ENCODE measurements at places on chromosomes 5 and 9.

DNA sequence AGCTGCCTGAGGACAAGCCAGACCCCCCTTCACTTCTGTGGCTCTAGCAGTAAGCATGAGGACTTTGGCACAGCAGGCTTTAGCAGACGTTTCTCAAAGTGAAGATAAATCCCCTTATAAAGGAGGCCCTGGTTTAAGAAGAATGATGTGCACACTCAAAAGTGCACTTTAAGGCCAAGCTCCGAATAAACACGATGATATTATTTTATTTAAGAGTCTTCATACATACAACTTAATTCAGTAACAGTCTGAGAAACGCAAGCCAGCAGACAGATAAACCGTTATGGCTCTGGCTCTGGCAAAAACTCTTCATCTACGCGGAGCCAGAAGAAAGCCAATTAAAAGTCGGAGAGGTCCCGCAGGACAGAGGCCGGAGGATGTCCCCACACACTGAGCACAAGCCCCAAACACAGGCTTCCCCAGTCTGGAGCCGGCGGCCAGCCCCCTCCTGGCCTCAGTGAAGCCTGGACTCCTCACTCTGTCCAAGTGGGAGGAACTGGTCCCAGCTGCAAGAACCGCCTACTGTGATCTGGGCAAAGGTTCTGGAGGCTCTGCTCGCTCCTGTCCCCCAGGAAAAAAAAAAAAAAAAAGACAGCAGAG is 44.6 kb downstream of the ADAMTS2 start:
- no peak for DNase-seq

- peak; percentile 83 for DNase-seq
These were observed 16.1 kb upstream of the RAI14 start for GRCh38 chr5:34639852-34640626.

DNA sequence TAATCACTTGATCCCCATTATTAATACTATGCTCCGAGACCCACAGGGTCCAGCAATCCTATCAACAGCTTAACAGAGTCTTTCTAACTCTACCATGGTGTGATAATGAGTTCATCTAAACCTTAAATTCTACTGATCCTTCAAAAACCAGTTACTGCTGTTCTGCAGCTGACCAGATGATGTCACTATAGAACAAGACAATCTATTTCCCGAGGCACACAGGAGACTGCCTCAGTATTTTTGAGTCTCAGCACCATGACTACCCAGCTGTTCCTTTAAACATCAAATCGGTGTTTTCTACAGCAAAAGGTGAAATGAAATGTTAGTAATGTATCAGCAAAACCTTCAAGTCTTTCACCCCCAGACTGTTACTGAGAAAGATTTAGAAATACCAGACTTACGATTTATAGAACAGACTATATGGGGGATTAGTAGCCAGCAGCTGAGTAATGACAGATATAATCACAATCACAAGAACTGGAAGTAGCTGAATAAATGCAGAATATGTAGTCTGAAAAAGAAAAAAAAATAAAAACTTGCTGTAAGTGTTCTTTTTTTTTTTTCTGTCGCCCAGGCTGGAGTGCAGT is 16.9 kb downstream of the DNAJC18 start:
- peak; percentile 35 for DNase-seq

- DNase-seq = no peak
These were observed 40.1 kb upstream of the STX17 start for GRCh38 chr9:99866398-99866797.

DNA sequence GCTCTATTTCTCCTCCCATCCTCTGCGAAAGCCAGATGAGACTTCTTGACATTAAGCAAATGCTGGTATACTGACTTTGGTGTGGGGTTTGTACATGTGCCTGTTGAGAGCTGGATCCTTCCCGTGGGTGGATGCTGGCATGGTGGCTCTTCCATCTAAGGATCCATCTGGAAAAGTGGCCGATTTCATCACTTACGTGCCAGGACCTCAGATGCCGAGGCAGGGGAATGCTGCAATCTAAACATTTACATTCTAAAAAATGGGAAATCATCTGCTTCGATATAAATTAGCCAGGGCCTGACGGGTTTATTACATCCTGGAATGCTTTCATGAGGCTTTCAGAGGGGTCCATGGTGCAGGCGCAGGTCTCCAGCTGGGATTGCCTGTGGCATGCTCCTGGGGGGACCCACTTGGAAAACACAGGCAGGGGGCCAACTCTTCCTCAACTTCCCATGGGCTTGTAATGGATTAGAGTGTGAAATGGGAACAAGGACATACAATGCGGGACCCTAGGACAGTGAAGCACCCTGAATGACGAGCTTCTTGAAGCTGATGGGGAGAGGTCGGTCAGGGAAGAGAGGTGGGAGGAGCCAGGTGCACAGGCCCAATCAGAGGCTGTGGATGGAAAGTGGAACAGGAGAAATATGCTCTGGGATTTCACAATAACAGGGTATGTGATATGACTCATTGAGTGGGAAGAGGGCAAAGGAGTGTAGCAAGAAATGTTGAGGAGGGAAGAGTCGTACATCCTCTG is 105.5 kb upstream of the PITX1 start:
- DNase-seq = peak; percentile 96

DNA sequence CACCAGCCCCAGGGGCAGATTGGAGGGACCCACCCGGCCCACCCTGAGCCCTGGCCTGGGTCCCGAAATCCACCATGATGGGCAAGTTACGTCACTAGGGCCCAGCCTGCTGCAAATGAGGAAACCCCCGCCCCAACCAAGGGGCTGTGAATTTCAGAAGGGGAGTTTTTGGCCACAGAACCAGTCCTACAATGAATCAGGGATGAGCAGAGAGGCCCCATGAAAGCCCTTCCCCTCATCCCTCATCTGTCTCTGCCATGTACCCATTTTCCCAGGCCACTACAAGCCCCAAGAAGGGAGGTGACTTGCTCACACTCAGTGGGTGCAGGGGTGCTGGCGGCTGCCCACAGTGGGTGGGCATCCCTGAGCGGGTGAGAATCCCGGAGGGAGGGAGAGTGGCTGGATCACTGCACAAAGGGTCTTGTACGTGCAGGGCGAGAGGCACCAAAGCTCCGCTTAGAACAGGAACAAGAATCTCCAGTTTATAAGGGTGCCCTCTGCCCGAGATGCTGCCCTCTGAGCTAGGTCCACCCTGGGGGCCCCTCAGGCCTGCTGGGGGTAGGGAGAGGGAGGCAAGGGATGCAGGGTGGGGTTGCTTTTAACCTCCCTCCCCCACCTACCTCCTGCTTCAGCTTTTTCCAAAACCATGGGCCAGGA is 10.4 kb upstream of the TCF7 start:
- DNase-seq = no peak

GRCh38 chr9:106864373-106865143 is 1.6 kb downstream of the ZNF462 start:
- no peak for DNase-seq

GRCh38 chr5:94407023-94407422 is 211.4 kb downstream of the KIAA0825 start:
- DNase-seq = no peak

GRCh38 chr9:98132806-98133631 is 14.0 kb upstream of the TRIM14 start:
- DNase-seq = no peak

DNA sequence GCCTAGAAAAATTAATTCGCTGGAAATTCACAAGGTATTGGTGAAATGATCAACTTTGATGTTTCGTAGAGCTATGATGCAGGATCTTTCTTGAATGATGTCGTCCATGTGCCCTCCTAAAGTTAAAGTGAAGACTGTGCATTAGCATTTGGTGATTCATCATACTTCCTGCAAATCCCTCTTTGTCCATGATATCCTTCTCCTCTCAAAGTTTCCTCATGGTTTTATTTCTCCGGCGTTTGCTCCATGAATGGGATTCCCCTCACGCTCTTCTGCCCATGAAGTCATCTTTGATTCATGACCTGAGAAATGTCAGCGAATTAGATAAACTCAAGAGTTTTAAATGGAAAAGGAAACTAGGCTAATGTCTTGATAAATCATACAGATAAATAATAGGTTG is 372.7 kb downstream of the PSAT1 start:
- DNase-seq = no peak

DNA sequence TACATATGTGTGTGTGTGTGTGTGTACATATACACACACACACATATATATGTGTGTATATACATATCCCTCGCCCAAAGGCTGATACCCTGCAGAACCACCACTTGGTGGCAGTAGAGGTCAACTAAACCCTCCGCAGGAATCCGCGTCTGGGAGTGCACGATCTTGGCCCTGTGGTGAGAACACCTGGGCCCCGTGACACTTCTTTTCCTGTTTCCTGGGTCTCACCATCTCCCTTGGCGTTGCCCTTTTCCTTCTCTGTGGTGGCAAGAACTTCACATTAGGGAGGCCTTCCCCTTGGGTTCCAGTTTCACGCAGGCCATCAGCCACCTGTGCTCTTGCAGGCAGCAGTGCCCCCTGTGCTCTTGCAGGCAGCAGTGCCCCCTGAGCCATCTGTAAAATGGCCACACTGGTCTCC is 8.2 kb downstream of the IL9 start:
- DNase-seq = peak; percentile 37

GRCh38 chr9:110185806-110186205 is 22.2 kb downstream of the C9orf152 start:
- DNase-seq = no peak

DNA sequence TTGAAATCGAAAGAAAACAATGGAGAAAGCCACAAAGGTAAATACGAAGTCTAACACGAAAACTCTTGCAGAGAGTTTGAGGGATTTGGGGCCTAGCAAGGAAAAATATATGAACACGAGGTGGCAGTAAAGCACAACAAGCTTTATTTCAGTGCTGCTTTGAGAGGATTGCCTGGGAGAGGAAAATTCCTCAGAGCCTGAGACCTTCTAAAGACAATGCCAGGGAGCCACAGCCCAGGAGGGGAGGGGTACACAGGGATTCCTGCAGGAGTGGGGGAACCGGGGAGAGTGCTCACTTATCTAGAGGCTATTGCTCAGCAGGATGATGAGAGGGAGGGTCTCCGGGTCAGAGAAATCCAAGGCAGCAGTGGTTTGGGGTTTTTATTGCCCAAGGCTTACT is 134.9 kb upstream of the ADCY2 start:
- DNase-seq = peak; percentile 9

GRCh38 chr9:106916466-106917235 is 53.7 kb downstream of the ZNF462 start:
- peak; percentile 72 for DNase-seq

DNA sequence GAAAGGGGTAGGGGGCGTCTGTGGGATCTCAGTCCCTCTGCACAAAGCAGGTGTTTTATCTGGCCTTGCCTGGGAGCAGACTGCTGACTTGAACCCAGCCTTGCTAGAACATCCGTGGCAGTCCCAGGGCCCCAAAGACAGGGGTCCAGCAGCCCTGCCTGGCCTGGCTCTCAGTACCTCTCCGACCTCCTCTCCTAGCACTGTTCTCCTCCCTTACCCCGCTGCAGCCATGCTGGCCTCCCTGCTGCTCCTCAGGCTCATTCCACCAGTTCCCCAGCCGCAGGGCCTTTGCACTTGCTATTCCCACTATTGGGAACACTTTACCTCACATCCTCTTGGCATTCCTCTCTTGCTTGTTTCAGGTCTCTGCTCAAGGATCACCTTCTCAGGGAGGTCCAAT is 45.2 kb downstream of the DUSP1 start:
- DNase-seq = no peak

GRCh38 chr9:21969951-21970799 is 24.0 kb downstream of the CDKN2A start:
- DNase-seq = no peak

GRCh38 chr5:154198611-154199230 is 8.2 kb downstream of the GALNT10 start:
- DNase-seq = no peak

- DNase-seq = no peak
These were observed 42.8 kb downstream of the RAD23B start for GRCh38 chr9:107325842-107326241.

DNA sequence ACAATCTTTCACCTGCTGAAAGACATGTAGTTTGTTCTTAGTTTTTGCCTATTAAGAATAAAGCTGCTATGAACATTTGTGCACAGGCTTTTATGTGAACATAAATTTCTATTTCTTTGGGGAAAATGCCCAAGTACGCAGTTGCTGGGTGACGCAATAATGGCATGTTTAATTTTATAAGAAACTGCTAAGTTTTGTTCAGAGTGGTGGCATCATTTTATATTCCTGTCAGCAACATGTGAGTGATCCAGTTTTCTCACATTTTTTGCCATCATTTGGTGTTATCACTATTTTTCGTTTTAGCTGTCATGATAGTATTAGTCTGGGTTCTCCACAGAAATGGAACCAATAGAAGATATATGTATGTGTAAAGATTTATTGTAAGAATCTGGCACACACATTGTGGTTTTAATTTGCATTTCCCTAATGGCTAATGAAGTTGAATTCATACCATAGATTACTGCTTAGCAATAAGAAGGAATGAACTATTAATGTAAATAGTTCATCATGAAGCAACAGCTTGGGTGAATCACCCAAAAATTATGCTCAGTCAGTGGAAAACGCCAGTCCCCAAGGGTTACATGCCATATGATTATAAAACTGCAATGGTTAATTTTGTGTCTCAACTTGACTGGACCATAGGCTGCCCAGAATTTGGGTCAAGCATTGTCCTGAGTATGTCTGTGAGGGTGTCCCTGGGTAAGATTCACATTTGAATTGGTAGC is 358.6 kb downstream of the MSX2 start:
- no peak for DNase-seq

- DNase-seq = no peak
These were observed 12.3 kb downstream of the MED10 start for GRCh38 chr5:6365977-6366590.

GRCh38 chr9:15276328-15276938 is 30.6 kb downstream of the TTC39B start:
- DNase-seq = no peak
